Activated CD8-positive, alpha-beta memory T cell treated with anti-CD3 and anti-CD28 coated beads for 1 hour (primary cell): ENCODE measurements at places on chromosomes 7 and 10.

DNA sequence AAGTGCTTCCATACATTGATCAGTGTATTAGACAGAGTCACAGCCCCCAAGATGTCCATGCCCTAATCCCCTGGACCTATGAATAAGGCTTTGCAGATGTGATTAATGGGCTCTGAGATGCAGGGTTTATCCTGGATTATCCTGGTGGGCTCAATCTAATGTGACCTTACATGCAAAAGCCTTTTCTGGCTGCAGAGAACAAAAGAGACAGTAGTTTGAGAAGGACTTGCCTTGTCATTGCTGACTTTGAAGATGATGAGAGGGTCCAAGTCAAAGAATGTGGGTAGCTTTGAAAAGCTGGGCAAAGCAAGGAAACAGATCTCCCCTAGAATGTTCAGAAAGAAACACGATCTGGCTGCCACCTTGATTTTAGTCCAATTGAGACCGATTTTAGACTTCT lies 238.7 kb downstream of the CCSER2 start:
- no peak for DNase-seq

DNA sequence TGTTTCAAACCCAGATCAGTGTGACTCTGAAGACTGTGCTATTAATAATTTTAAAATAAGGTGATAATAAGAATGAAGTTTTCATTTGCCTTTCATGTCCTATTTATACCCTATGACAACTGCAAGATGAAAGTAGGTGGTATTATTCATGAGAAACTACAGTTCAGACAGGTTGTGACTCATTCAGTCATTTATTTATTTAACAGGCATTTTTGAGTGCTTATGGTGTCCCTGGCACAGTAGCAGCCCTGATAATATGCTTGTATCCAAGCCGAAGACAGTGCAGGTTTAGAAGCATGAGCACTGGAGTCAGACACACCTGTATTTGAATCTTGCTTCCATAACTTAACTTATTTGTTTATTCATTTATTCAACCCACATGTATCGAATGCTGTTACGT lies 87.1 kb downstream of the FZD1 start:
- no peak for DNase-seq

- no peak for DNase-seq
Observed at GRCh38 chr10:114002422-114002821, 41.2 kb upstream of the ADRB1 start.

DNA sequence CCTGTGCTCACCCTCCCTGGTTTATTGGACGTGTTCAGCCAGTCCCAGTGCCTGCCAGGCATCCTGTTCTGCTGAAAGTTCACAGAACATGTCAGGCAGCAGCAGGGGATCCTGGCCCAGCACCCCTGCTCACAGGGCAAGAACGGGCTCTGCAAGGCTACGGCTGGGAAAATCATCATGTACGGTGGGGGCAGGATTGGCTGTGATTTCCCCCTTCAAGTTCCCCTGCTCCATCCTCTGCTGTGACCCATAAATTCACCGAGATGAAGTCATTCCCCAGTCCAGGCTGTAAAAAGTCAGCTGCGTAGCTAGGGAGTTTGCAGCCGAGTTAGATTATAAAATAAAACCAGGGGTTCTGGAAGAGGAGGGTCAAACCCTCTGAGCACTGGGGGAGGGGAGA lies 484.1 kb upstream of the ZMIZ1 start:
- DNase-seq, result no peak

GRCh38 chr7:15197042-15197977 lies 294.8 kb upstream of the DGKB start:
- DNase-seq, result no peak

DNA sequence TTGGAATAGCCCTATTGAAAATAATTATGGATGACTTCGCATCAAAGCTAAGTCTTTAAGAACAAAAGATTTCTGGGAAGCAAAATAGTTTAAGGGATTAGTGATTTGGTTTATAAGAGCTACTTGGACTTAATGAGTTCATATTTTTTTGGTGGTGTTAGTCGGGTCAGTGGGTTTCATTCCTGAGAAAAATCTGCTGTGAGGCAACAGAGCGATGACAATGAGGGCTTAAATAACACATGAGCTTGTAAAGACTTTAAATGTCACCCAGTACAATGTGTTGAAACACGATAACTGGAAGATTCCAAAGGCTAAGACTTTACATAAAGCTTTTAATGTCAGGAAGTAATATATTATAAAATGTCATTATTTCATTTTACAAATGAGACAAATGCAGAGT lies 178.8 kb downstream of the ARL4A start:
- no peak for DNase-seq

- DNase-seq, result no peak
Observed at GRCh38 chr7:155414547-155415492, 43.1 kb upstream of the EN2 start.

DNA sequence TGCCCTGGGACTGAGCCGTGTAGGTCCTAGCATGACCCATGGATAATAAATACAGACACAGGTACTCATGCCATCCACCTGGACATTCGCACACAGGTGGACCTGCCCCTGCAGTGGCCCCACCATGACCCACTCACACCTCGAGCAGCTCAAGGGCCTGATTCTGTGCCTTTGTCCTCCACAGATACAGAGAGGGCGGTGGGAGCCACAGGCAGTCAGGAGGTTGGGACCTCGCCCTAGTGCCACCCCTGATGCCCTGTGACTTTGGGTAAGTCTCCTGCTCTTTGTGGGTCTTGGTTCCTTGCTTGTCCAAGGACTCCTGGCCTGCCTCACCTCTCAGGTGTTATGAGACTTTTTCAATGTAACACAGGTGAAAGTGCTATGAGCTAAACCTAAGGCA lies 42.9 kb downstream of the C10orf120 start:
- no peak for DNase-seq

DNA sequence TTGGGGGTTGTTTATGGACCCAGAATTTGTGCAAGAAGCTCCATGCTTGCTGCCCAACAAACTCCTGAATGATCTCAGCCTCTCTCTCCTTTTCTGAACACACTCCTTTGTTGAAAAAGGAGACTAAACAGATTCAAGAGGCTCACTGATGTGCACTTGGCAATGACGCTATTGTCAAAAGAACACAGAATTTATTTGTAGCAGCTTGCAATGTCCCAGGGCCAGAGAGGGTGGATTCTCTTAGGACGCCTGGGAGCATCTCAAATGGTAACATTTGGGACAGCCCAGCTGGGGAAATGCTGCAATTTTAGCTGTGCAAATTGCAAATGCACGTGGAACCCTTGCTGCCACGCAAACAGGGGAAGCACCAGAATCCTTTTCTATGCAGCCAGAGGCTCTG lies 79.9 kb downstream of the GPR26 start:
- DNase-seq, result no peak

DNA sequence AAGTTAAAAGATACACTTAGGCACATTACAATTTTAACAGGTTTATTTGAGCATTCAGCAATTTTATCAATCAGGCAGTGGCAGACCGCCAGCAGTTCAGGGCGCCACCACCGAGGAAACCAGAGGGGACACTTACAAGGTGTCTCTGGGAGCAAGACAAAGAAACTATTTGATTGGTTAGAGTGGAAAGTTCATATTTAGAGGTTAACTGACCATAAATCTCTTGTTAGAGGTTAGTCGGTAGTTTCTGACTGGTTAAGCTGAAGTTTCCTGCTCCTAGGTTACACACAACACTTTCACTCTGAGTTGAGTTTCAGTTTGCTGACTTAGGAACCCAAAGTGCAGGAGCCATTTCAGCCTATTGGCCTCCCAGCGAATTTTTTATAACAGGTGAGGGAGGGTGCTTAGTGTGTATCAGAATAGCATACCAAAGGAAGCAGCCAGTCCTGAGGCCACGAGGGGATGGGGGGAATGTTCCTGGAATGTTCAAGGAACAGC lies 10.8 kb upstream of the PVRIG start:
- DNase-seq, result no peak

DNA sequence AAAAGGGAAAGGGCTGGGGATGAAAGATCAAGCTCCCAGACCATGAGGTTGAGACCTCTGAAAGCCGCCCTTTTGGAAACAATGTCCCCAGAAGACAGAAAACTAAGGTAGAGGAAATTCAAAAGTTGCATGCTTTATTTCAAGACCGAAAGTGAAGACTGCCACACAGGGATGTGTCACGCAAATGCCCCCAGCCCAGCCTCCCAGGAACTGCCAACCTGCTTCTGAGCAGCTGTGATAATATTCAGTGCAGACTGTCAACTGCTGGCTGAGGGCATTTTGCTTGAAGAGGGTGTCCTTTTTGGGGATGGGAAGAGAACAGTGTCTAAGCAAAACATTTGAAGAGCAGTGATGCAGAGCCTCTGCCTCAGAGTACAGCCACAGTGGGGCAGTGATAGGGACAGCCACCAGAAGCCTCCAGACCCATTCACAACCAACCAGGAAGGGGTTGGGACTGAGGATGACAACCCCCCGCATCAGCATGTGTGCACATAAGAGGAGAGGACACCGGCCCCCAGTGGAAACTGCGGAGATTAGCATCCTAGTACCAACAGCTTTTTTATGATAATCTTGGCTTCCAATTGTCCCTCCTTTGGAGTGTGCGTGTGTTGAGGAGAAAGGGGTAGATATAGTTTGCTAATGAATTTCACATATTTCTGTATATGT lies 34.7 kb upstream of the NFE2L3 start:
- no peak for DNase-seq

GRCh38 chr7:106848851-106849442 lies 16.1 kb upstream of the PIK3CG start:
- DNase-seq, result no peak

DNA sequence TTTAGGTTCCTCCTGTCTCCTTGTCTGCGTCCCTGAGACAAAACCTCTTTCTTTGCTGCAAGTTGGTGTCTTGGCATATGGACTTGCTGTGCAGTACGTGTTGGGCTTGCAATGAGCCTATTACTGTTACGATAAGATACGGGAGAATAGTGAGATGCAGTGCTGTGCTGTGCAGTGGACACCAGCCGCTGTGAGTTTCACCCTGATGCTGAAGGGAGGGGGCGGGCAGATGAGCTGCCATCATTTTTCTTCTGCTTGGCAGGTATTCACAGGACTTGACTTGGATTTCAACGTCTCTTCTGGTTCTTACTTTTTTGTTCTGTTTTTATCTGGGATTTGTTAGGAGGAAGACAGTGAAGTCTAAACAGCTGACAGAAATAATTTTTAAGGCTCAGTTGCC lies 257.1 kb upstream of the PITRM1 start:
- no peak for DNase-seq

DNA sequence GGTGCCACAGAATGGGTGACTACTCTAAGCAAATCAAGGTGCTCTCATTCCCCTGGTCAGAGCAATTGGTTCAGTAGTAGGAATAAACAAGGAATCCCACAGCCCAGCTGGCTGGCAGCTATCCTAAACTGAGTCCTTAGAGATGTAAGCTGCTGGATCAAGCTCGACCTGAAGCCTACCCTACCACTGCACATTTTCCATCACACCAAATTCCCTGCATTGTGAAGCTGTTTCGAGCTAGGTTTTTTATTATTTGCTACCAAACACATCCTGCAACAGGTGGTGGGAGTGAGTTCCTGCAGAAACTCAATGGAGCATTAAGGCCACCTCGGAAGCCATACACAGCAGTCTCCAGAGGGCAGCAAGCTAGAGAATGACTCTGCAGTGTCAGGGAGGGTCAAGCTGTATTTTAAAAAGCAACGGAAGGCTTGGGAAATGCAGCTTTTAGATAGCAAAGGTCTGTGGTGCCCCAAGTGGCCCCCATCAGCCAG lies 33.7 kb upstream of the TNRC18 start:
- no peak for DNase-seq

DNA sequence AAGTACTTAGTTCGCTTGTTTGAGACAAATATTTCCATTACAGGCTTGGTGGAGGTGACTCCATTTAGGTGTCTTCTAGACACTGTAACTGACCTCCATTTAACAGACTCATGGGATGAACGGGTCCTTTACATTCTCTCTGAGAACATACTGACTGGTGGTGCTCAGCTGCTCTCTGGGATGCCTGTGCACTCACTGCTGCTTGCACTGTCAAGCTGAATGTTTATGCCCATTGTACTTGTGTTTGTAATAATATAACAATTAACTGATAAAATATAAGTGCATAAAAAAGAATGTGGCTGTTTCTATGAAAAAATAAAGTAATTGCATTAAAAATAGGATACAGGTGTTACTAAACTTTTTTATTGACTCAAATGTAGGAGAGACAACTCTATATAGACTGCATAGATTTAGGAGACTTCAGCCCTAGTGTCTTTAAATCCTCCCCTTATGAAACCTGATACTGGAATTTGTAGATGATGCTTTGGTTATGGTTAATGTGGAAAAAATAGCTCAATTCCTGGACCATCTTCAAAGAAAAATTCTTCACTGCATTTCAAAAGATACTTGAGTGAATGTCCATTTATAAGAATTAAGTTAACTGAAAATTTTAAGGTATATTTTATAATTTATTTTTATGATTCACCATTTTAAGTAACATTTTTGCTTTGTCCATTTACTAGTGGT lies 85.4 kb downstream of the CDK14 start:
- no peak for DNase-seq

DNA sequence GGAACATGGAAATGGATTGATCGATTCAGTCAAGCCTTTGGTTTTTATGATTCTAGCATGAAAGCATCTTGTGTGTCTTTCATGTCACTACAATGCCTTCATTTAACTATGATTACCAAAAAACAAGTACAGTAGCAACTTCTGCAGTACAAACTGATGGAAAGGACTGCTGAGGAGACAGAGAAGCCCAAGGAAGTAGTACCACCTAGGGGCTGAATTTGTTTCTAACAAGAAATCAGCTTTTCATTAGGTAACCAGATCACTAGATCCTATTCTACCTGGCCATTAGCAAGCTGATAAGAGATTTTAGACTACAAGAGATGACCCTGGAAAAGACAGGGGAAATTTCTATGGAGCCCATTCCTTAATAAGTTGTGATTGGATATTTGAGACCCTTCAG lies 3.2 kb upstream of the IFIT1 start:
- no peak for DNase-seq

DNA sequence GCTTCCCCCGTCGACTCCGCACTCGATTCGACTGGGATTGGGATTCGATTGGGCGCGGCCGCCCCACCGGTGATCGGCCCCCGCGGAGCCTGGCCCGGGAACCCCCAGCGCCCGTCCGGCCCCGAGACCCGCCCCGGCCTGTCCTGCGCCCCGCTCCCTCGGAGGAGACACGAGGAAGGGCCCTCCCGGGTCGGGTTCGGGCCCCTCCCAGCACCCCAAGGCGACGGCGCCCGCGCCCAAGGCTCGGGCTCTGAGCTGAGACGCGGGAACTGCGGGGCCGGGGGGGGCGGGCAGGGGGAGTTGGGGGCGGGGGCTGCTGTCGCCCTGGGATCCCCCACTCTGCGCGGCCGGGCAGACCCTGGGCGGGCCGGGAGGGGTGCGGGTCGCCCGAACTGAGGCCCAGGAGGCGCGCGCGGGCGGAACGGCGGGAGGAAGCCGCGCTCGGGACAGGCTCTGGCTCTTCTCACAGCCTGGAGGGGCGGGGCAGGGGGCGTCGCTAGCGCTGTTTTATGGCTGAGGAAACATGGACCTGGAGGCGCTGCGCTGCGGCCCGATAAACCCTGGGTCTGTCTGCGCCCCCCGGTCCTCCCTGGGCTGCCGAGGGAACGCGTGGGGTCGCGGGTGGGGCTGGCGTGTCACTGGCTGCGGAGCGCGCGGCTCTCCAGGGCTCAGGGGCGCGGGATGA lies 1.7 kb upstream of the NKX6-2 start:
- no peak for DNase-seq
